ENCODE measurements at places on chromosomes 3 and 15. TPM values are rescaled to one million over a fixed set of nuclear protein-coding genes. Genes with fewer than 3 reads are reported as not detected.

GRCh38 chr3:37708789-37709188, 152.9 kb upstream of the CTDSPL start:
- no peak for DNase-seq

IGSF11 gene
- total RNA-seq, result not detected

DNA sequence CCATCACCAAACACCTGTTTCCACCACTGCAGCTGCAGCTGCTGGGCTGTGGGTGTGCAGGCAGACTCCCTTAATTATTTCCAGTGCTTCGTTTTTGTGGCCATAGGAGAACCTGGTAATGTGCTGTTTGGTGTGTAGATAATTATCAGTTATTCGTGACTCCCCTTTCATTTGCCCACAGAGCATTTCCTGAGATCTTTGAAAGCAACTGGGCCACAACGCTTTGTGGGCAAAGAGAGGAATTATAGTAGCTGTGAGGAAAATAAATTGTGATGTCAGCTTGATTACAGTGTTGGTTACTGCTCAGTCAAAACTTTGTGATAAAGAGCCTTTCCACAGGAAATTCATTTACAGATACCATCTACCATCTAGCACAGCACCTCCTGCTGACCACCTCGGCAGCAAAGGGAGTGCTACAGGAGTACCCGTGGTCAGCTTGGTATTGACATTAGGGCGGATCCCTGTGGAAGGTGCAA, 193.3 kb upstream of the SLCO3A1 start:
- no peak for DNase-seq

HTR3E gene
- total RNA-seq, result not detected

TFRC gene
- 396 TPM for total RNA-seq

CIB1 gene
- total RNA-seq, result 150 TPM

DNA sequence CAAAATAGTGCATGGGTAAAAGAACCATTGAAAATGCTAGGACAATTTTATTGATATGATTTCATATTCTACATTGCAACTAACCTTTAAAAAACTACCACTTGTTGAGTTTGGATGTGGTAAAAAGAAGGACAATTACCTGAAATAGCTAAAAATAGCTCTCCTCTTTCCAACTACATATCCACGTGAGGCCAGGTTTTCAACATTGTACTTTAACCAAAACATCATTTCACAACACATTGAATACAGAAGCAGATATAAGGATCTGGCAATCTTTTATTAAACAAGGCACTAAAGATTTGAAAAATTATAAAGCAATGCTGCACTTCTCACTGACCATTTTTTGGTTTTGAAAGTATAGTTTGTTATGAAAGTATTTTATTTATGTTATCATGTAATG, 28.1 kb upstream of the MRPL3 start:
- no peak for DNase-seq

DNA sequence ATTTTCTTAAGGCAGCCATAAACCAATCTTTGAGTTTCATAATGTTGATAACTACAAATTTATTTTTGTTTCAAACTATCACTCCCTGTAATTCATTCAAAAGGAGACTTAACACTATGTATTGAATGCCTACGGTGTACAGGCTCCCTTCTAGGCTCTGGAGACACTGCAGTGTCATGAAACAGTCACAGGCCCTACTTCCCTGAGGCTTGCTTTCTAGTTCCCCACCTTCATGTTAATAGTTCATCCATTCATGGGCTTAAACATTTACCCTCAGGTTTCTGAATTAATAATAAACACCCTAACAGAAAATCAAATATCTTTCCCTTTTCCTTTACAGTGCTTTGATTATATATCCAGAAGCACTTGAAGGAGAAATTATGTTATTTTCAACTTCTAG, 168.7 kb downstream of the CHL1 start:
- no peak for DNase-seq

SLC28A2 gene
- total RNA-seq, result not detected

DNA sequence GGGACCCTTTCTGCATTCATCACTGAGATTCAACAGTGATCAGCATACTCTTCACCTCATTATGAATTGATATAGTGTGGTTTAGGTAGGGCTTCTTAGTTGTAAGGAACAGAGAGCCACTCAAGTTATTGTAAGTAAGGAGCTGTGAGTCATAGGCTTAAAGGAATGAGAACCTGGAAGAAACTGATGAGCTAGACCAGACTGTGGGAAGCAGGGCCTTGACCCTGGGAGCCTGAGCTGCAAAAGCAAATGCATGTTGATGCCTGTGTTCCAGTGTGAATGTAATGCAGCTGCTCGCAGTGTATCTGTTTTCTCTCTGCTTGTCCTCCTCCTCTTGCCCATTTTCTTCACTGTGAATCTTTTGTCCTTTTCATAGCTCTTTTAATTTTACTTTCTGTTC, 13.6 kb downstream of the ZKSCAN7 start:
- no peak for DNase-seq

- DNase-seq, result no peak
Measured at GRCh38 chr3:126952983-126953660, 29.8 kb upstream of the PLXNA1 start.

DNA sequence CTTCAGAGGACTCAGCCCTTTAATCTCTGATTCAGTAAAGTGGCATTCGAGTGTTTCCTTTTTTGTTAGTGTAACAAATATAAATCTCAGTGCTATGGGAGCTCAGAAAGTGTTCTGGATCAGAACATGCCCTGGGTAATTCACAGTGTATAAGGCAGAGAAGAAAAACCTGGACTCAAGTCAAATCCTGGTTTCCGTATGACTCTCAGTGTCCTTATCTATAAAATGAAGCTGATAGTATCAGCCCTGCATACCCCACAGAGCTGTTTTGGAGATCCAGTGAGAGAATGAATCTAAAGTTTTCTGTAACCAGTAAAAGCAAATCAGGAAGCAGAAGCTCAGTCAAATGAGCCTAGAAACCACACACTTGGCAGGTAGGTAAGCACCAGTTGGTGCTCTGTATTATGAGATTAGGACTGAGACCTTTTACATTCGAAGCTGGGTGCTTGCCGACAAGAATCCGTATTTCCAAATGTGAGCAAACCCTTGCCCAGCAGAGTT, 67.2 kb downstream of the IL1RAP start:
- DNase-seq, result no peak

- DNase-seq, result no peak
Measured at GRCh38 chr3:72959336-72959735, 37.3 kb upstream of the PPP4R2 start.

GRCh38 chr15:31024330-31024729, 32.9 kb upstream of the MTMR10 start:
- no peak for DNase-seq
